ENCODE measurements at places on chromosomes 7 and 10. TPM values are rescaled to one million over a fixed set of nuclear protein-coding genes. Genes with fewer than 3 reads are reported as not detected.
A peak's percentile ranks its signal among the peaks of the same experiment; 100 is the strongest.

DNA sequence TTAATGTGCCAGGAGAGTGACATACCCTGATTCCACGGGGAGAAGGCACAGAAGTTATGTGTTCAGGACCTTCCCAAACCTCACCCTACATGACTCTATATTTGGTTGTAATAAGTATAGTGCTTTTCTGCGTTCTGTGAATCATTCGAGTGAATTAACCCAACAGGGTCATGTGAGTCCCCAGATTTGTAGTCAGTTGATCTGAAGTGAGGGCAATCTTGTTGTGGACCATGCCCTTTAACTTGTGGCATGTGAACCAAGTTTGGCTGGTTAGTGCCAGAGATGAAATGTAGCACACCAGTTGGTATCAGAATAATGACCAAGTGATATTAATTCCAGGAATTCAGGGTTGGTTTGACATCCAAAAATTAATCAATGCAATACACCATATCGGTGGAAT is 70.2 kb downstream of the NHLRC2 start:
- no peak for DNase-seq

GRCh38 chr10:45075826-45076380 is 75.2 kb downstream of the ZNF22 start:
- DNase-seq, result no peak

DNA sequence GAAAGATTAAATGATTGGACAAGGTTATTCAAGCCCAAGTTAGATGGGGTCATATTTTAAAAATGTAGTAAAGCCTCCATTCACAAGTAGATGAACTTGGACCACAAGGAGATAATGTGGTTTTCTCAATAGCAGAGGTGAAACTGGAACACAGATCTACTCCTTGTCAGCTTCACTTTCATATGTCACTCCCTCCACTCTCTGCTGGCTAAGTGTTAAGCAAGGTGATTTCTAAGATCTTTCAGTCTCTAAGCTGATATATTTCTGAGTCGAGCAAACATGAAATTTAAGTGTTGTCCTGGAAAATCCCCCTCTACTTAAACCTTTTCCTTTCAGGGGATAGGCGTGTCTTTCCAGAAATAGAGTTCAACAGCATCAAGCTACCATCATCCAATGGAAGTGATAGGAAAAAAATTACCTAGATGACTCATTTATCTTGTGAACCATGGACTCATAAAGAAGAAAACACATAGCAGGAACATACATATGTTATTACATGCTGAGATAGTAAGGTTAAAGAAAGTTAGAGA is 275.0 kb downstream of the PTEN start:
- no peak for DNase-seq

GRCh38 chr7:132618271-132618955 is 42.1 kb upstream of the PLXNA4 start:
- peak; percentile 22 for DNase-seq

GRCh38 chr7:27046854-27047549 is 48.8 kb downstream of the HOXA1 start:
- DNase-seq, result peak; percentile 81

GRCh38 chr10:60645980-60646379 is 132.3 kb upstream of the CDK1 start:
- no peak for DNase-seq

DNA sequence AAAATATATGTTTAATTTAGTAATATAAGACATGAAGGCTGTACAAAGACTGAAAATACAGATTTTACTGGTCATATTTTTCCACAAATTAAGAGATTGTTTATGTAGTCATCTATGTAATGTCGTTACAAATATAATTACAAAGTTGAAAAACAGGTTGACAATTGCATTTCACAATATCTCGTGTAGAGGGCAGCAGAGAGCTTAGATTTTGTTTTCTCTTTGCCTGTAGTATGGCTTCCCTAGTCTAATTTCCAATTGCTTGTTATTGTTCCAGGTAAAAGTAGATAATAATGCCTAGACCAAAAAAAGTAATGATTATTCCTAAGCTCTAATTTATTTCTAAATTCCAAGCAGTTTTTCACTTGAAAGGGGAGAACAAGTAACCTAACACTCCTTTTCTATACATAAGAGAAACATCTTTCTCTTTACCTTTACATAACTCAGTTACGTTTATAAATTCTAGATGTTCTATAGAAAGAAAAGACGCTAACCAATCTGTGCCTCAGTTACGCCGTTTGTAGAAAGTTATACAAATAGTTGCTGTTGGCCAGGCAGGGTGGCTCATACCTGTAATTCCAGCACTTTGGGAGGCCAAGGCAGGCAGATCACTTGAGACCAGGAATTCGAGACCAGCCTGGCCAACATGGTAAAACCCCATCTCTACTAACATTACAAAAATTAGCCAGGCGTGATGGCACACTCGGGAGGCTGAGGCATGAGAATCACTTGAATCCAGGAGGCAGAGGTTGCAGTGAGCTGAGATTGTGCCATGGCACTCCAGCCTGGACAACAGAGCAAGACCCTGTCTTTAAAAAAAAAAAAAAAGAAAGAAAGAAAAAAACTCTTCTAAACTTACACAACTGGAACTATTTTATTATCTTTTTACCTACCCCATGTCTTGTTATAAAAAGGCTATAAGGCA is 30.0 kb downstream of the NET1 start:
- DNase-seq, result no peak

DNA sequence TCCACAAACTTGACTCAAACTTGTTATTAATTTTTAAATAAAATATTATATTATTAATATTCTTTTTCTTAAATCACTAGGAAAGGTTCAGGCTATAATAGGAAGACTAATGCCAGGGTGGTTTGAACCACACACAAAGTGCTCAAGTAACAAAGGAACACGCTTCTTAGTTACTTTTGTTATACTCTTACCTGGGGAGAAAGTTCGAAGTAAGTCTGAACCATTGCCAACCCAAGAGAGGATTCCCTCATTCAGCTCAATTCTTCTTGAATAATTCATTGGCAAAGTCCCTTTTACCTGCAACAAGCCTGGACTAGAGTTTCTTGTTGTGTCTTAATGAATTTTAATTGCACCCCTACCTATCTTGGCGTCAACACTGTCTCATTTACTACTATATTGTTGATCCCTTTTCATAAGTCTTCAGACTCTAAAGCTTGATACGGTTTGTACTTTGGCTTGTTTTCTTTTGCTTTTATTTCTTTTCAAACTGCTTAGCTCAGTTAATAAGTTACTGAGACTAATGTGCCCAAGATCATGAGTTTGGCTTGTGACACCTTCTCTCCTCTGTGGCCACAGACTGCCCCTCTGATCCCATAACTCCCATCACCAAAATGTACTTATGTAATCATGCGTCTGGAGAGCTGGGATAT is 10.2 kb upstream of the C10orf67 start:
- no peak for DNase-seq

DNA sequence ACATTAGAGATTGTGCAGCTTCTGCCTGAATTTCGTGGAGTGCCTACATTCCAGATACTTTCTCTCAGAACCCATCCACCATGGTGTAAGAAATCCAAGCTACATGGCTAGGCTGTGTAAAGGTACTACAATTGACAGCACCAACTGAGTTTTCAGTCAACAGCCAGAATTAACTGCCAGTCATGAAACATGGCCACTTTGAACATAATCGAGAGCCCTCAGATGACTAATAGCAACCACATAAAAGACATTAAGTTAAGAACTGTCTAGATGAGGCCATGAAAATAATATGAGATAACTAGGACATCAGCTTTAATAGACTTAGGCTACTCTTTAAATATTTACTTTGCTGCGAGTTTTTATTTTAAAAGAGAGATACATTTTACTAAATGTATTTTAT is 1106.8 kb upstream of the LRRTM3 start:
- DNase-seq, result no peak

DNA sequence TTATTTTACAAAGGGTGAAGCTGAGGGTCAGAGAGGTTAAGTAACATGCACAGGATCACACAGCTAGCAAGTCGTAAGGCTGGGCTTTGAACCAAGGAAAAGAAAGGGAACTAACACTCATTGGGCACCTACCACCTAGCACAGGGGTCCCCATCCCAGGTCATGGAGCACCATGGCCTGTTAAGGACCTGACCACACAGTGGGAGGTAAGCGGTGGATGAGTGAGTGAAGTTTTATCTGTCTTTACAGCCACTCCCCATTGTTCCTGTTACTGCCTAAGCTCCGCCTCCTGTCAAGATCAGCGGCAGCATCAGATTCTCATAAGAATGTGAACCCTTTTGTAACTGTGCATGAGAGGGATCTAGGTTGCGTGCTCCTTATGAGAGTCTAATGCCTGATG is 222.8 kb downstream of the RAB11FIP2 start:
- no peak for DNase-seq

GRCh38 chr7:148711191-148712102 is 12.7 kb downstream of the CUL1 start:
- no peak for DNase-seq

DNA sequence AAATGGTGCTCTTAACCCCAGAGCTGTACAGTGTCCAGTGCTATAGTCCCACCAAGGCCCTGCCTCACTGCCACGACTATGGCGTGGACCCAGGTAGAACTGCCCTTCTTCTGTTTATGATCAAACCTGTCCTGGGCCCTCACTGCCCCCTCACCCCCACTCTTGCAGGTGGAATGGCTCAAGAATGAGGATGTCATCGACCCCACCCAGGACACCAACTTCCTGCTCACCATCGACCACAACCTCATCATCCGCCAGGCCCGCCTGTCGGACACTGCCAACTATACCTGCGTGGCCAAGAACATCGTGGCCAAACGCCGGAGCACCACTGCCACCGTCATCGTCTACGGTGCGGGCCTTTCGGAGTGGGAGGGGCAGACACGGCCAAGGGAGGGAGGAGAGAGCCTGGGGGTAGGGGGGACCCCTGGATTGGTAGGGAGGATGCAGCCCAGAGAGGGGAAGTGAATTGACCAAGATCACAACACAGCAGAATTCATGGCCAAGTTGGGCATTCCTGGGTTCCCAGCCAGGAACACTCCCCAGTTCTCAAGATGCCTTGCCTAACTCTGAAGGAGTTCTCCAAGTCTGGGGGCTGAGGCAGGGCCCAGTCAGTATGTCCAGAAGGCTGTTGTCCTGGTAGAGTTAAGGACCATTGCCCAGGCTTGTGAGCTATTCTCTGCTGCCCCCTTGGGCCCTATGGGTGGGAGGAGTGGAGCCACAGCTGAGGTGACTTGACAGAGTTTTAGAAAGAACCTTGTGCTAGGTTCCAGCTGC is 32.4 kb upstream of the SLC29A3 start:
- DNase-seq, result no peak

- no peak for DNase-seq
Observed at GRCh38 chr10:74730246-74730645, 96.2 kb upstream of the KAT6B start.

Gene PON1
- not detected for polyA plus RNA-seq

Gene GTF2IRD1
- polyA plus RNA-seq, result 7.8 TPM

Gene TMEM229A
- not detected for polyA plus RNA-seq

Gene APBB1IP
- polyA plus RNA-seq, result 1.5 TPM

Gene GBX1
- polyA plus RNA-seq, result not detected

Measured in fibroblast of lung (primary cell).